ENCODE measurements at places on chromosomes 2 and 18.
A peak's percentile ranks its signal among the peaks of the same experiment; 100 is the strongest.

DNA sequence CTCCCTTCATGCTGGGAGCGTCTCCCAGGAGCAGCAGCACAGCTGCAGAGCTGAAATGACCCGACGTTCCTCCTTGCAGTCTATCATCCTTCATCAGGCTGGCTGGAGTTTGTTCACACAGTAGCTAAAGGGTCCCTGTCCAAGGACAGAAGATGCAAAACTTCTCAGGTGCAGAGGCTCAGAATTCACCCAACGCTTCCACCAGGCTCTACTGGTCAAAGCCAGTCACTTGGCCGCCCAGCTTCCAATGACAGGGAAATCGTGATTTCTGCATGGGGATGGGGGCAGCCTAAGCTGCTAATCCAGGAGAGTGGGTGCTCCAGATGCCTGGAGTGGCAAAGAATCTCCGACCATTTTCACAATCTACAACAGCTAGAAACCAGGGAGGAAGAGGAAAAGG is 97.0 kb upstream of the SALL3 start:
- DNase-seq, result no peak

DNA sequence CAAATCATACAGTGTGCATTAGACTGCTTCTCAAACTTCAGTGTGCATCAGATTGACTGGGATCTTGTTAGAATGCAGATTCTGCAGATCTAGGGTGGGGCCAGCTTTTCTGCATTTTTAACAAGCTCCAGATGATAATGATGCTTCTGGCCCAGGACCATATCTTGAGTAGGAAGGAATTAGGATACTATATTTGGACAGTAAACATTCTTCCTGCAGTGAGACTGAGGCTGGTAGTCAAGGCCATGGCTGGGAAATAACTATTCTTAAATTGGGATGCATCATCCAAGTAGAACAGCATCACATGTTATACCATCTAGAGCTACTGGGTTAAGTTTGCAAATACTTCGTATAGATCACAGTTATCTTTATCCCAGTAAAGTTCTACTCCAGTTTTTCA is 28.4 kb upstream of the ARMC9 start:
- no peak for DNase-seq

DNA sequence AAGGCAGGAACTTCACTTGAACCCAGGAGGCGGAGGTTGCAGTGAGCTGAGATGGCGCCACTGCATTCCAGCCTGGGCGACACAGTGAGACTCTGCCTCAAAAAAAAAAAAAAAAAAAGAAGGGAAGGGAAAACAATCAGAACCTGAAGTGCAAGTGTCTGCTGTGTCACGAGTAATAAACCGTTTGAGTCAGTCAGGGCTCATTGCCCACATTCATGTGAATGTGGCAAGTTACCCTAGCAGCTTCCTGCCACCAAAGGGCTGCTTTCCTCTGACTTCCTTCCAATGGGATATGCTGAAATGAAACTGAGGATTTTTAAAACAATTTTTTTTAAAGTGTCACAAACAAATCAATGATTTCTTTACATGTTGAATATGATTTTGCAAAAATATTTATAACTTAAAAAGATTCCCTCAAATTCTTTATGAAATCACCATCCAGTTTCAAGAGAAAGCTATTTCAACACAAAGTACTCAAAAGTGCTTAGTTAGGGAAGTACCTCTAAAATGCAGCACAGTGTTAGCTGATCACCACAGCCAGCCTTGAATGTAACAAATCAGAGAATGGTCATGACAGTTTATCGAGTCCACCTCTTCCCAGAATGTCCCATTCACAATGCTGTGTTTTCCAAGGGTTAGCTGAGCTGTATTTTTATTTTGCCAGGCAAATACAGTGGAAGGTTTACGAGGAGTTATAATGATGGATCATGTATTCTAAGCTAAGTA is 36.4 kb downstream of the WDSUB1 start:
- DNase-seq, result peak; percentile 93

DNA sequence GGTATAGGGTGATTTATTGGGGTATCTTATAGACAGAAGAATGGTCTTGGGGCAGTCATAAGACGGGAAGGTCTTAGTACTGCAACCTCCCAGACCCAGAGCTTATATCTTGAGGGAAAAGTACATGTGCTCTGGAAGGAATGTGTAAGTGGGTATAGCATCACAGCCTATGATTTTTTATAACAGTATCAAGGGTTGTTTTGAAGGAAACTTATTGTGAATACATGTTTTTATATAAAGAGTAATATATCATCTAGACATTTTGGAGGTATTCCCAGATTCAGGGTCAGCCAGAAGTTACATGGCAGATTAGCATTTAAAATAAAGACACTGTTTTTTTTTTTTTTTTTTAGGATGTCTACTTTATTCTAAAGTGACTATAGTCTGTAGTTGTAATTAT is 47.6 kb upstream of the STON1 start:
- no peak for DNase-seq

DNA sequence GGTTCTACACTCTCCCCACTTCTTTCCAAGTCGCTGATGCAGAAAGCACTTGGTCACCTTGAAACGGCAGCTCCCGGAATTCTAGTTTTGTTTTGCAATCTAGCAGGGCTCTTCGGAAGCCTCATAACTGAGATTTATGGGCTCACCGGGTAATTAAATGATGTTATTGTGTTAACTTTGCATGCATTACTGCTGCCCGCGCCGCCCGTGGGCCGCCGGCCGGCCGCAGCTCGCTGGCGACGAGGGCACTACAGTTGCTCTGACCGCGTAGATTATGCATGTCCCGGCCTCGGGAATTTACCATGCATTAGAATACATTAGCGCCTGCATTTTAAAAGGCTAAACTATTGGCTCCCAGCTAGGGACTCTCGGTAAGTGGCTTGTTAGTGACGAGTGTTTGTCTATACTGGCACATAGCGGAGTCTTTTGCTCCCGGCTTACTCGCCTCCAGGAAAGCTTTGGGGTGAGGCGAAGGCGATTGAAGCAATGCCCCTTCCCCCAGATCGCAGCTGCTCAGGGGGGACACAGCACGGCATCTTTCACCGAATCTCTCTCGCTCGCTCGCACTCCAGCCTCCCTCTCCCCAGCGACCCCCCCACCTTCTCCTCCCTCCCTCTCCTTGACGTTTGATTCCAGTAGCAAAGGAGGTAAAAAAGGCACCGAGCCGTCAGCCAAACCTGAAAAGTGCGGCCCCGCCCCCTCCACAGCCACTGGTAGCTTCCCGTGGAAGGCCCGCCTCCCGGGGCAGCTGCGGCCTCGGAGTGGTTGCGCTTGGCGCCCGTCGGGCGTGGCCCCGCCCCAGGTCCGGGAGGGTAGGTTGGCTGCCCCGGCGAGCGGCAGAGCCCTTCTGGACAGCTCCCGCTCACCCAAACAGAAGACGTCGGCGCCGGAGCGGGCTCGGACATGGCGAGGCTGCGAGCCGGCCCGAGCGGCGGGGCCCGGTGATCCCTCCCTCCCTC is at the start of gene ONECUT2:
Gene ONECUT2, plus strand, starts transcription at position 839 of the 959 bp plus-strand sequence. CDS start 343 bp downstream, outside the sequence.
- no peak for DNase-seq

- peak; percentile 28 for DNase-seq
Measured at GRCh38 chr2:135818937-135819610, 17.9 kb downstream of the LCT start.

GRCh38 chr2:70903171-70903570 is 32.5 kb upstream of the ATP6V1B1 start:
- no peak for DNase-seq

DNA sequence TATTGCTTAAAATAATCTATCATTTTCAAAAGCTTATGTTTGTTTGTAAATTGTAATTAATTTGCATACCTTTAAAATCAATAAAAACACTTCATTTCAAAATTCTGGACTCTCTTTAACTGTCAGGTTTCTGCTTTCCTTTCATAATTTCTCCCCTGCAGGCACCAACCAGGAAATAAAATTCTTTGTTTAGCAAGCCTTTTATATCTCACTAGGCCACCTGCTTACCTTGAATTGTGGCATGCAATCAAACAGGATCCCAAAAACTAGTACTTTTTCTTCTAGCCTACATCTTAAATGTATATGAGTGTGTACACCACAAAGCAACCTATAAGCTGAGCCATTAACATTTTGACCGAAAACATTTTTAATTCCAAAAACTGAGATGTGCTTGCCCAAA is 233.1 kb downstream of the NR4A2 start:
- DNase-seq, result no peak

DNA sequence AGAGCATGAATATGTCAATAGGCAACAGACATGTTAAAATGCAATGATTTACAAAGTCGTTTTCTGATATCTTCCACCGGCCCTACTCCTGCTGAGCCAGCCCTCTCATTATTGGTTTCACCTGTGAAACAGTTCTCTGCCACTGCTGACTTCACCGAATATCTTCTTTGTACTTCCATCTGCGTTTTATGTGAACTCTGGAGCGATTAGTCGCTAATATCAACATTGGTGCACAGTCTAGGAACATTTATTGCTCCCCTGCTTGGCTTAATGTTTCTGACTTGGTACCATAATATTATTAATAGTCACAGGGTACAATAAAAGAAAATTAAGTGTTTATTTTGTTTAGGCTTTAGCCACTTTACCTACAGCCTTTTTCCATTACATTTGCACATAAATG is 105.5 kb downstream of the NCKAP5 start:
- DNase-seq, result no peak

- DNase-seq, result no peak
Measured at GRCh38 chr2:177211576-177212105, 953 bp upstream of the HNRNPA3 start.

DNA sequence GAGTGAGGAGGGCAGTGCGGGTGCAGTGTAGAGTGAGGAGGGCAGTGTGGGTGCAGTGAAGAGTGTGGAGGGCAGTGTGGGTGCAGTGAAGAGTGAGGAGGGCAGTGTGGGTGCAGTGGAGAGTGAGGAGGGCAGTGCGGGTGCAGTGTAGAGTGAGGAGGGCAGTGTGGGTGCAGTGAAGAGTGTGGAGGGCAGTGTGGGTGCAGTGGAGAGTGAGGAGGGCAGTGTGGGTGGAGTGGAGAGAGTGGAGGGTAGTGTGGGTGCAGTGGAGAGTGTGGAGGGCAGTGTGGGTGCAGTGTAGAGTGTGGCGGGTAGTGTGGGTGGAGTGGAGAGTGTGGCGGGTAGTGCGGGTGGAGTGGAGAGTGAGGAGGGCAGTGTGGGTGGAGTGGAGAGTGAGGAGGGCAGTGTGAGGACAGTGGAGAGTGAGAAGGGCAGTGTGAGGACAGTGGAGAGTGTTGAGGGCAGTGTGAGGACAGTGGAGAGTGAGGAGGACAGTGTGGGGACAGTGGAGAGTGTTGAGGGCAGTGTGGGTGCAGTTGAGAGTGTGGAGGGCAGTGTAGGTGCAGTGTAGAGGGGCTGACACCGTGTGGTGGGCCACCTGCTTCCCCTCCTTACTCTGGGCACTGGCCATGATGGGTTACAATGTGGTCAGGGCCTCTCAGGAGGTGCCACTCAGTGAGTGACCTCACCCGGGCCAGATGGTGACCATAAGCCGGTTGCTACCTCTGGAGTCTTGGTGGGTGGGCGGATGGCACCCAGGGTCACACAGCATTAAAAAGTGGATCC is 28.5 kb downstream of the INPP4A start:
- DNase-seq, result no peak

- DNase-seq, result no peak
Measured at GRCh38 chr2:46320141-46320567, 22.9 kb downstream of the EPAS1 start.

GRCh38 chr2:232882085-232882484 is 12.0 kb downstream of the SNORC start:
- no peak for DNase-seq

DNA sequence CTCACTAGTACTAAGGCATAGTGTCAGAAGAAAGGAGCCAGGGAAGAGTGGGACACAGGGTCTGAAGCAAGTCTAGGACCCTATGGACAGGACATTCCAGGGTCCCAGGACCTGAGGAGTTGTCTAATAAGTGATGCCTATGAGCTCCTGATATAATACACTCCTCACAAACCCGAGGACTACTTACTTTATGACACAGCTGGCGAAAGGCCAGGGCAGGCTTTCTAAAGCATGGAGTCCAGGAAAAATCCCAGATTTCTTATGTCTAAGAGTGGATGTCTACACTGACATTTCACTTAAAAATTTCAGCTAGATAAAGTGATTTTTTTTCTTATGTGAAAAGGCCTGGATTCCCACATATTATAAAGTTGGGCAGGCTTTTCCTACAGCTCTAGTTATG is 502.2 kb upstream of the SETBP1 start:
- DNase-seq, result no peak

DNA sequence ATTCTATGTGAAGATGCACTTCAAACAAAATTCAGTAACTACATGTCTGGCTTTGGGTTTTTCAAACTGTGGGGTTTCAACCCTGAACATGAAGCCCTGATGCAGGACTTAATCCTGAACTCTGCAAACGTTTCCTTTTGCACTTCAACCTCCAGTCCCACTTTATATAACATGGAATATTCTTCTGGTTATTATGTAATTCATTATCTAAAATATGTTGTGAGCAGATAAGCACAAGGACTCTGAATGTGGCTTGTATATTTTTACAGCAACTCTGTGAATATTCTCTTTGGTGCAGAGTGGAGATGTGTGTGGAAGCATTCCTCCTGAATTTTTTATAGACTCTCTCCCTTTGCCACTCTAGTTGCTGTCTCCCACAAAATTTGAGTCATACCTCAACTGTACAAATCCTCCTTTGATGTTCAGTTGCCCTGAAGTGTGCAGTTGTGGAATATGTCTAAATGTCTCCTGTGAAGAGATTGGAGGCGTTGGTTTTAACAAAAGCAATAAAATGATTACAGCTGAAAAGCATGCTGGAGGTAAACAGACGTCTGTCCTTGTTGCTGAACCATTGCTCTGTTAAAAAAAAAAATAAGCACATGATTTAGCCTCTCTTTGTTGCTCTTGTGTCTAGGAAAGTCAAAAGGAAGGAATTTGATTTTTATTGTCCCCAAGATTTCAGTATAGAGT is 205.1 kb upstream of the NRP2 start:
- no peak for DNase-seq

DNA sequence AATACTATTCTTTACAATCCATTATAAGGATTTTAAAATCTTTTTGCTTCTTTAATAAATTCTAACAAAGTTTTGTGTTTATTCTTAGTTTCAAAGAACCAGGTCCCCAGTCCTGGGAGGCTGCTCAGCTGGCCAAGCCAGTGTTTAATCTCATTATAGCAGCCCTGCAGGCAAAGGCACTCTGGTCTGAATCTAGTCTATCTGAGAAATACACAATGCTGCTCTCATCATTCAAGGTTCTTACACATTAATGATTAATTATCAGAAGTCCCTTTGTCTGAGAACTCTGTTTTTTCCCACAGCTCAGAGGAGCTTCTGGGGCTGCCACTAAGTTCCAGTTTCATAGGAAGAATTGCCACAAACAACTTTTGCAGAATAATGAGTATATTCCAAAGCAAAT is 27.7 kb downstream of the KCTD18 start:
- no peak for DNase-seq

DNA sequence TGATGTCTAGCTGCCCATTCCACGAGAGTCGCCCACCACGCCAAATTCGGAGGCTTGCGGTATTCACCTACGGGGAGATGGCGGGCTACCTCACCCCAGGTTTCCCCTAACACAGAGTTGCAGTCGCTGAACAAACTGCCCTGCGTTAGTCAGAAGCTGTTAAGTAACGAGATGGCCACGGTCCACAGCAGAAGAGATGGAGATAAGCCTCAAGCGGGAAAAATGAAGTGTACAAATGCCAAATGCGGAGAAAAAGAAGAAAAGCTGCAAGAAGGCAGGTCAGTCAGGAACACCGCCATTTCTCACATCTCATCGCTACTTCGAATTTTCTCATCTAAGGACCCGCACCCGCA is 425 bp downstream of the ASB3 start:
- no peak for DNase-seq
